Astrocyte of the spinal cord (primary cell): ENCODE measurements at places on chromosomes 1 and 21.
A peak's percentile ranks its signal among the peaks of the same experiment; 100 is the strongest.

GRCh38 chr21:44871576-44872269 is 1.8 kb downstream of the PTTG1IP start:
- peak; percentile 66 for DNase-seq

- no peak for DNase-seq
Observed at GRCh38 chr21:33031152-33031911, 5.6 kb downstream of the OLIG2 start.

GRCh38 chr1:31793086-31793485 is 22.7 kb downstream of the SPOCD1 start:
- DNase-seq: no peak

DNA sequence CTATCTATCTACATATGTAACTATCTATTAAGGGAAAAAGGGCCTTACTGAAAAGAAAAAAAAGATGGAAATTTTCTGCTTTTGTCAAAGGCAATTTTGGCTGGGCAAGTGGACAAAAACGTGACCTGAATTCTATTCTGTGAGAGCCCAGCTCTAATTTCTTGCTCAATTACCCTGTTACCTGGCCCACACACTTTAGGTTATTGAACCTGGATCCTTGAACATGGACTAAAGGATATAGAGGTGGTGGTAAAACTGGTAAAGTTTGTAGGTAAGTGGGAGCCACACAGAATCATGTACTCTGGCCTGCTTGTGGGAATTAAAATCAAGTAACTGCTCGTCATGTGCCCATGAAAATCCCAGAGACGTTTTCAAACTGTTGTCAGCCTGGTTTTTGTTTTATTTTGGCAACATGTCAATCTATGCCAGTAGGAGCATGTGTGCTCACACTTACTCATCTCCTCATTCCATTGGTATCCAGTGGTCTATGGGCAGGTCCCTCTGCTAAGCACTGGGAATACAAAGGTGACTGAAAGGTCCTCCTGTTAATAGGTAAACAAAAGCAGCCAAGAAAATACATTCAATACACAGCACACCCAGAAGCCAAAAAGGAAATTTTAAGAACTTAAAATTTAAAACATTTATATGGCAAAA is 113.7 kb upstream of the WARS2 start:
- DNase-seq: no peak

DNA sequence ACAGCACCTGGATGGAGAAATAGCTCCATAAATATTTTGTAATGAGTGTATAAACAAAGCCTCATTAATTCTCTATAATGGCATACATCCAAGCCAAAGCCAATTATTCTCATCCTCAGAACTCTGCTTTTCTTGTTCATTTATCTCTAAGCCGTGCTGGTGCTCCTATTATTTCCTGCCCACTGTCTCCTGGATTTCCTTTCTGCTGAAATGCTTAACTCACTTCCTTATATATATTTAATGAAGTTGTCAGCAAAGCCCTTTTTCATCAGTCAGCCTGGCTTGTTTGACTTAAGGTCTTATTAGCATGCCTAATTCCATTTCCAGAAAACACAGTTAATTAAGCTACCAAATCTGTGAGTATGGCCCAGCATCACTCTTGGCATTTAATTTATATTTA is 93.4 kb downstream of the SLC25A24 start:
- no peak for DNase-seq
